ENCODE measurements at places on chromosomes 3 and 15.

- DNase-seq = no peak
These were observed 104.5 kb downstream of the ZMAT3 start for GRCh38 chr3:178967177-178967532.

GRCh38 chr3:70383360-70383831 lies 71.0 kb upstream of the MDFIC2 start:
- DNase-seq = no peak

GRCh38 chr3:161412123-161412522 lies 40.8 kb upstream of the SPTSSB start:
- DNase-seq = no peak

DNA sequence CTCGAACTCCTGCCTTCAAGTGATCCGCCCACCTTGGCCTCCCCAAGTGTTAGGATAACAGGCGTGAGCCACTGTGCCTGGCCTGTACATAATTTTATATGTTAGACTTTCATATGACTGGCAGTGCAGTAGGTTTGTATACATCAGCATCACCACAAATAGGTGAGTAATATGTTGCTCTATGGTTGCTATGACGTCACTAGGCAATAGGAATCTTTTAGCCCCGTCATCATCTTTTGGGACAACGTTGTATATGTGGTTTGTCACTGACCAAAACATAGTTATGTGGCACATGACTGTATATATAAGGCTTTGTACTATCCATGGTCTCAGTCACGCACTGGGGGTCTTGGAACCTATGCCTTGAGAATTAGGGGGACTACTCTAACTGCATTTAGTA lies 17.0 kb upstream of the DNAJC19 start:
- no peak for DNase-seq

DNA sequence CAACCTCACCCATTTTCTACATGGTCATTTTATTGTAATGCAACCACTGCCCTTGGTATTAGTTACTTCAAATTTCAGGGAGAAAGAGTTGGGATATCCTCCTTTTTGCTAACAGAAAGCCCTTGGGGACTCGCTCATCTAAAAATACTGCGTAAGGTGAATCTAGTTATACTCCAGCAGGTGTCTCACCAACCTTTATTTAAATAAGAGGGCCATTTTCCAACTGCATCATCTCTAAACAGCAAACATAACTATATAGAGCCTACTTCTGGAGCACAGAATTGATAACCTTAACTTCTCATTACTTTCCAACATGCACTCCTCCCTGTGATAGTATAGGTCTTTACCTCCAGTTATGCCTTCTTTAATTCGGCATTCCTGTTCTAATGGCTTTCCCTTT lies 77.5 kb downstream of the TBL1XR1 start:
- DNase-seq = no peak

- peak; percentile 61 for DNase-seq
These were observed at the start of gene ISL2 for GRCh38 chr15:76336254-76337058. Gene ISL2, plus strand, starts transcription at chr15:76336773. Its CDS starts 111 bp downstream, at chr15:76336884.

- DNase-seq = no peak
These were observed 41.6 kb downstream of the FBN1 start for GRCh38 chr15:48603922-48604321.

DNA sequence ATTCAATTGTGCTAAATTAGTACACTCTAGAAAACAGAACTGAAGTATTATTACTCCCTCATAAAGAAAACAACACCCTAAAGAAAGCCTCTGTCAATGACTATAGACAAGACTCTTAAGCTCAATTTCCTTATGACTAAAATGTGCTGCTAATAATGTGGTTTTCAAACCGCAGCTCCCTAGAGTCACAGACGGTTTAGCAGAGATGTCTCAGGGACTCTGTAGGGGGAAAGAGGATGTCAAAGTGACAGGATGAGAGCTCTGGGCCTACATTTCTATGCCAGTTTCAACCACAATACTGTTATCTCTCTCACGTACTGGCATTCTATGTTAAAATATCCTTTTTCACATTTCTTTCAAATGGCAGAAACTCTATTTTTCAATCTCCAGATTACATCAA lies 37.6 kb upstream of the WDR49 start:
- peak; percentile 88 for DNase-seq

DNA sequence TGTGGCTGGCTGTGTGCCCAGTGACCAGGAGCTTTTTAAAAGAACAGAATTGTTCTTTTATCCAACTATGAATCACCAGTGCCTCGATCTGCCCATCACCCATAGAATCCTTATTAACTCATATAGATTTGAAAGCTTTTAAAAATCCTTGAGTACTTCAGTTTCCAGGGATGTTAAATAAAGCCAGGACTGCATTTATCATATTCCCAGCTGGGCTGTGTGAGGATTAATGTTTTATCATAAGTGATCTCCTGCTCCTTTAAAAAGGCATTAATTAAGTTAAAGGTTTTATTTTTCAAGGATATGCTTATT lies 234.0 kb downstream of the MYRIP start:
- DNase-seq = no peak

DNA sequence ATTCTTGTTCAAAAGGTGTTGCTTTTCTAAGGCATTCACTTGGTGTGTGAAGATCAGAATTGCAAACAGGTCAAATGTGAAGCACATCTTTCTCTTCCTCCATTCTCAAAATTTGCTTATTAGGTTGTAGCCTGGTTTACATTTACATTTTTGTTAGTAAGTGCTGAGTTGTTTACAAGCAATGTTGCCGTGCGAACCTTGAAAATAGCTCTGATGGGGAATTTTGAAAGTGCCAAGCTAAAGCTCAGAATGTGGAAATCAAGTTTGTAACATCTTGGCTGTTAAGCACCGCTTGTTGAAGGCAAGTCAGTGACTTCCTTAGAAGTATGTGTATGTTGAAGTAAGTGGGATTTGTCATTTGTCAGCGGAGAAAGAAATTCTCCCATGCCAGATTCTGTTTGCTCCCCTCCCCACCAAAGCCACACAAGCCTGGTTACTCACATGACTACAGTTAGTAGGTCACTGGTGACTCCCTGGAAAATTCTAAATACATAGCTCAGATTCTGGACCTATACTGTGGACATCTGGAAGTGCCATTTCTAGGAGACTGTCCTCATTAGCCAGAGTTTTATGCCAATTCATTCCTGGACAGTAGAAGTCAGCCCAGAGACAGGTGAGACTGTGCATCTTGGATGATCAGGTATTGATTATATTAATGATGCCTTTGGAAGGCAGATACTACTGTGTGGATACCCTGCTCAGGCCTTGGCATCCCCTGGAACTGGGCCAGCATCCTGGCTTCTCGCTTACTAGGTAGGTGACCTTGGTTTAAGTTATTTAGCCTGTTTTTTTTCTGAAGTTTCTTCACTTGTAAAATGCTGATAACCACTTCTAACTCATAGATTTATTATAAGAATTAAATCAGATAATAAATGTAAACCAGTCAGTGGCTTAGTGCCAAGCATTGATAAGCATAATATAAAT lies 390.6 kb upstream of the SEMA6D start:
- DNase-seq = no peak

DNA sequence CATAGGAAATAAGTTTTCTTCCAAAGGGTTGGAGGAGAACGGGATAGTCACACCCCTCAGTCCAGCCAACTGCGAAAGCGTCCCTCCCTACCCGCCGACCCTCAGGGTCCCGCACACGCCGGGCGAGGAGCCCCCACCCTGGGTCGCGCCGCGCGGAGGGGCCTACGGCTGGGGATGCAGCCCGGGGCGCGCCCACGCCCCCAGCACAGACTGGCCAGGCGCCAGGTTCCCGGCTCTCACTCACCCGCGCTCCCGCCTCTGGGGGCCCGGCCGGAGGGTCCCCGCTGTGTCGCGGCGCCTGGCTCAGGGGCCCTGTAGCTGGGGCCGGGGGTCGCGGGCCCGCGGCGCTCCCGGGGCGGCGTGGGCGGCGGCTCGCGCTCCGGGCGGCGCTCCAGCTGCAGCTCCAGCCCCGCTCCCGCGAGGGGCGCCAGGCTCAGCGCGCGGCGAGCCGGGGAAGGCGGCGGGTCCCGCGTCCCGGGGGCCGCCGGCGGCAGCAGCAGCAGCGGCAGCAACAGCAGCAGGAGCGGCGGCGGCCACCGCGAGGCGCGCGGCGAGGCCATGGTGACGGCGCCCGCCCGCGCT lies 375 bp downstream of the HEG1 start:
- DNase-seq = peak; percentile 41

- DNase-seq = no peak
These were observed 459.2 kb upstream of the ALCAM start for GRCh38 chr3:104907507-104907906.

GRCh38 chr15:58240191-58240932 lies 102.2 kb downstream of the AQP9 start:
- DNase-seq = no peak

- DNase-seq = no peak
These were observed 93.1 kb downstream of the ARHGEF26 start for GRCh38 chr3:154214306-154214705.

GRCh38 chr3:55247666-55248065 lies 239.4 kb downstream of the WNT5A start:
- DNase-seq = no peak

GRCh38 chr3:29898171-29898965 lies 617.5 kb downstream of the RBMS3 start:
- DNase-seq = no peak

GRCh38 chr3:5456199-5456598 lies 268.7 kb downstream of the EDEM1 start:
- no peak for DNase-seq

- no peak for DNase-seq
These were observed 8.2 kb downstream of the TPM1 start for GRCh38 chr15:63050731-63051155.

- DNase-seq = no peak
These were observed 3.8 kb downstream of the RHO start for GRCh38 chr3:129532261-129532660.

GRCh38 chr3:141103067-141103466 lies 51.9 kb downstream of the SPSB4 start:
- no peak for DNase-seq

- DNase-seq = no peak
These were observed 225.9 kb upstream of the GAP43 start for GRCh38 chr3:115397433-115397832.

GRCh38 chr3:16528581-16528993 lies 15.1 kb upstream of the RFTN1 start:
- peak; percentile 29 for DNase-seq

- DNase-seq = no peak
These were observed 6.0 kb upstream of the B3GNT5 start for GRCh38 chr3:183247011-183247589.

DNA sequence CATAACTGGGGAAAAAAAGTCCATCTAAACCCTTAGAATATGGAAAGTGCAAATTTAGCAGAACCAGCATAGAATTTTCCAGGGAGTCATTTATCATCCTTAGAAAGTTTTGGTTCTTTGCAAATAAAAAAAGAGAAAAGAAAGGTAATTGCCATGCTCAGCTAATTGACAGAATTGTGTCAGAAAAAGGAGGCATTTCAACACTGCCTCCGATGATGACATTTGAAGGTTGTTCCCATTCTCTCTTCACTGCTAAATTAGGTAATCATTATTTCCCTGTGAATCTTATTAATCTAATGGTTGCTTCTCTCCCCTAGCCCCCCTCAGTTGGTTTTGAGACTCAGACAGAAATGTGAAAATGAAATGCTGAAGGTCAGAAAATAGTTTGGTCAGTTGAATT lies 139.2 kb downstream of the PDCD6IP start:
- DNase-seq = no peak

DNA sequence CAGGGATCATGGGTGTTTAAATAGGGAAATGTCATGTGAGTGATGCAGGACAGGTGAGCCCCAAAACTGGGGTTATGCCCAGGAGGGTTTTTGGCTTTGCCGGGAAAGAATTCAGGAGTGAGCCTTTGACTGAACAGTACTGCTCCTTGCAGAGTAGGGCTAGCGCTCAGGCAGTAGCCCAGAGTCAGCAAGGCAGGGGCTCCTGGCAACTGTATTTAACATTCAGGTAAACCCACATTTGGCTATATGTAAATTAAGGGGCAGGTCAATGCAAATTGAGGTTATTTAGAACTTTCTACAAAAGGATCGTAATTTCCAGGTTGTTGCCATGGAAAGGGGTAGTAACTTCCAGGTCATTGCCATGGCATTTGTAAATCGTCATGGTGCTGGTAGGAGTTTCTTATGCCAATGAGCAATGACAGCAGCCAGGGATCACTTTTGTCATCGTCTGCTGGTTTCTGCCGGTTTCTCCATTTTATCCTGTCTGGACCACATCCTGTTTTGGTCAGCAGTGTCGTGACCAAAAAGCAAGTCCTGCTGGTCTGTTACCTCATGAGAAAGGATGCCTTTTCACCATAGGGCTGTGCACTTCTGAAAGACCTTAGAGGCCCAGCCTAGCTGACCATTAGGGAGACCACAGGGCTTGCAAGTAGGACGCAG lies 24.3 kb downstream of the MTHFS start:
- DNase-seq = peak; percentile 57

DNA sequence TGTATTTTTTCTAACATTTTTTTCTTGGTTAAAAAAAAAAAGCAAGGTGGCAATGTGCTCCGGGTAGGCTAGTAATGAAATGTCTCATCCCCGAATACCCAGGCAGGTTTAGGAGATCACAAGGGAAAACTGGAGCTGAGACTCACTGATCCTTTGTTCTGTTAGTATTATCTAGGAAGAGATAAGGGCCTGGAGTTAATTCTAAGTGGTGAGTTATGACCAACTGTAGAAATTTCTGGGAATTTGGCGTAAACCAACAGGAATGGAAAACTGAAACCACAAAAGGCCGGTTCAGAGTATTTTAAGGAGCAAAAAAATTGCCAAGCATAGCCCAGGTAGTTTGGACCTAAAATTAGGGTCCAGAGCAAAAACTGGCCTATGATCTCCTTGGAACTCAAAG lies 12.4 kb downstream of the PPM1M start:
- DNase-seq = no peak

DNA sequence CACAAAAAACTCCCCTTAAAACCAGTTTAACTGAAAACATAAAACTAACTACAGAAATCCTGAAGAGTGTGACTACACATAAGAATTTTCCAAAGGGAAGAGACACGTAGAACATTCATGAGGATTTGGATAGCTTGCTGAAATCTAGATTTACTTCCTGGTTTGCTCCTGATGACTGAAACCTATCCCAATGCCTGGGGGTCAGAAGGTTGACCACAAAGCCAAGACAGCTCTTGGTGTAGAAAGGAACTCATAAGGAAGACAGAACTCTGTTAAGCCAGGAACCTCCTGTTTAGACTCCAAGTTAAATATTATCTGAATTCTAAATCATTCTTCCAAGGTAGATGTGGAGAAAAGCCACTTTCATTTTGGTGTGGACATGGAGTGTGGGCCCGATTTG lies 92.8 kb downstream of the TFG start:
- no peak for DNase-seq

DNA sequence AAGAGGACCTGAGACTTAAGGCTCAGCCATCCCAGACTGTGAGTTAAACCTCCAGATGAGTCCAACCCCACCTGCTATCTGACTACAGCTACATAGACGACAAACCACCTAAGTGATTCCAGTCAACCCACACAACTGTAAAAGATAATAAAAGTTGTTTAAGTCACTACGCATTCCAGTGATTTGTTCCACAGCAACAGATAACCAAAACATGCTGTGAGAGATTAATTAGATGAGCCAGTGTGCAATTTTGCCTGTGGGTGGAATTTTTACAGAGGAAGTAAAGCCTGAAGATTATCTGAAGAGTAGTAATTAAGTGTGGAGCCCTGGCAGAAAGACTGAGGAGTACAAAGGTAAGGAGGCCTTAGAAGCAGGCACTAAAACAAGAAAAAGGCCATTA lies 5.4 kb downstream of the BTBD1 start:
- DNase-seq = no peak
